T-helper 22 cell (primary cell): ENCODE measurements at places on chromosomes 4 and X.
A peak's percentile ranks its signal among the peaks of the same experiment; 100 is the strongest.

DNA sequence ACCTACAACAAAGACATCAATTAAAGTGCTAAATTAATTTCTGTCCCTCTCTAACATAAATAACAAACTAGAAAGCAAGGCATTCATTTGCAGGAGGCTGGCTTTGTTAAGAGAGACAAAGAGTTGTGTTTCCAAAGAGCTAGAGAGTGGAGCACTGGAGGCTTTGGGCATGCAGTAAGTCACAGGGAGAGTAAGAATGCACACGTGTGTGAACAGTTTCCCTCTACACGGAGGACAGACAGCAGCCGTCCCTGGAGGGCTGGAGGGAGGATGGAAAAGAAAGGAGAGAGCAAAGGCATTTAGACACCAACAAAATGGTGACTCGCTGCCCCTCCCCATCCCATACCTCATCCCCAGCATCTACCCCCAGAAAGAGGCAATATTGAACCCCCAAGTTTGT, 20.4 kb upstream of the DCHS2 start:
- DNase-seq, result no peak

- DNase-seq, result no peak
Observed at GRCh38 chr4:6527259-6527658, 47.7 kb upstream of the MAN2B2 start.

DNA sequence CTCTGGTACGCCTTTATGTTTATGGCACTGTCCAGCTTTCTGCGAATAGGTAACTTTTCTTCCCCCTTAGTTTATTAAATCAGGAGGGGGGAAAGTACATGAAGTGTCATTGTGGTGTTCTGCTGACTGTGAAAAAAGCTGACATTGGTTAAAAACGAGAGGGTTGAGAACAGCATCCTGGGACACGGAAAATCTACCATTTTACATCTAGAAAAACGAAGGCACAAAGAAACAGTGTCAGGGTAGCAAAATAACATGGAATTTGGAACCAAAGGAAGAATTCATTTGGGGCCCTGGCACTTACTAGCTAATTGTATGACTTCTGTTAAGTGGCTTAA, 1.2 kb upstream of the AMOT start:
- no peak for DNase-seq

GRCh38 chr4:126794363-126794762, 838.4 kb upstream of the INTU start:
- no peak for DNase-seq

- no peak for DNase-seq
Observed at GRCh38 chrX:86014421-86014820, 32.9 kb downstream of the CHM start.

DNA sequence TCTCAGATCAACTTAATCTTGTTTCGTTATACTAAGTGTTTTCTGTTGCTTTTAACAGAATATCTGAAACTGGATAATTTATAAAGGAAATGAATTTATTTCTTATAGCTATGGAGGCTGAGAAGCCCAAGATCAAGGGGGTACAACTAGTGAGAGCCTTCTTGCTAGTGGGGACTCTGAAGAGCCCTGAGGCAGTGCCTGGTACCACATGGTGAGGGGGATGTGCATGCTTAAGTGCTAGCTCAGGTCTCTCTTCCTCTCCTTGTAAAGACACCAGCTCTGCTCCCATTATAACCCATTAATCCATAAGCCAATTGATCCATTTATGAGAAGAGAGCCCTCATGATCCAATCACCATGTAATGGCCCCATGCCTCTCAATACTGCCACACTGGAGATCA, 17.9 kb downstream of the COX18 start:
- DNase-seq, result no peak

- peak; percentile 5 for DNase-seq
Observed at GRCh38 chrX:119516157-119516702, 48.0 kb downstream of the SLC25A5 start.

- DNase-seq, result no peak
Observed at GRCh38 chr4:85784947-85785346, 310.0 kb downstream of the ARHGAP24 start.

DNA sequence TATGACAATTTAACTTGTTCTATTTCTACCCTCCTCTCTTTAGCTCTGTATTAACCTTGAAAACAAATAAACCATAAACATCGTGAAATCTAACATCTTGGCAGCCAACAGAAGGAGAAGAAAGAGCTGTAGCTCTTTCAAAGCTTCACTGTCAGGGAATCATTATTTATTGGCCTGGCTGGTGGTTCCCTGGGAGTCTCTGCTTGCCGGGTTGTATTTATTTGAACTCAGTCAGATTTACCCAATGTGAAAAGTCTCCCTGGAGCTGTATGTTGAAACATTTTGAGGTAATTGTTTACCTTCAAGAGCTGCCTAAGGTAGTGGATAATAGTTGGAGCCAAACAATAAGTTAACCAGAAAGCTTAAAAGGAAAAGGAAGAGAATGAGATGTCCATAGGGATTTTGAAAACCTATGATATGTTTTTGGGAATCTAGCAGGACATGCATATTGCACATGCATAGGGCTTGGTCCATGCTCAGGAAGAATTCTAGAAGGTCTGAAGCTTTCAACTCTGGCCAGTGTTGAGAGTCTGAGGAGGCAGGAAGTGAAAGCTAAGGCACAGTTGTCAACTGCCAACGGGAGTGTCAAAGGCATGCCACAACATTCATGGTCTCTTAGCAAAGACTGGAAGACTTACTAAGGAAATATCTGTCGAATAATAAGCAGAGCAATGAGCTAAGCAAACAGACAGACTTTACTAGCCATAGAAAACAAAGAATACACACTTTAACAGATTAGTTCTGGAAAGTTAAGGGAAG, 621.6 kb downstream of the PCDH7 start:
- DNase-seq, result no peak

DNA sequence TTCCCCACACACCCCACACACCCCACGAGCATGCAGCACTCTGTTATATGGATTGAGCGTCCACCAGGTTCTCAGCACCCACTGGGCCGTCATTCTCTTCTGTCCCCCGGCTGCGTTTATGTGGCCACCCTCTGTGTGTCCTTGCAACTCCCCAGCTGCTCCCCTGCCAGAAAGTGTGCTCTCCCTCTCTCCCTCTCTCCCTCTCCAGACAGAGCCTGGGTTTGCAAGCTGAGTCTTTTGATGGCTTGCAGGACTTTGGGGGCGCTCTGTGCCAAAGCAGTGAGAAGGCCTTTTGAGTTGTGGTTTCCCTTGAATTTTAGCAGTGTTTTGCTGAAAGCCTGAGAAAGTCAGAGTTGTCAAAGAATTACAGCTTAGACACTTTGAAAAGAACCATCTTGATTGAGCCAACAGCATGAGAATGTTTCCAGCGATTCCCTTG, 173.5 kb downstream of the DCLK2 start:
- no peak for DNase-seq

- no peak for DNase-seq
Observed at GRCh38 chr4:70190579-70190978, 4.9 kb upstream of the ODAM start.

DNA sequence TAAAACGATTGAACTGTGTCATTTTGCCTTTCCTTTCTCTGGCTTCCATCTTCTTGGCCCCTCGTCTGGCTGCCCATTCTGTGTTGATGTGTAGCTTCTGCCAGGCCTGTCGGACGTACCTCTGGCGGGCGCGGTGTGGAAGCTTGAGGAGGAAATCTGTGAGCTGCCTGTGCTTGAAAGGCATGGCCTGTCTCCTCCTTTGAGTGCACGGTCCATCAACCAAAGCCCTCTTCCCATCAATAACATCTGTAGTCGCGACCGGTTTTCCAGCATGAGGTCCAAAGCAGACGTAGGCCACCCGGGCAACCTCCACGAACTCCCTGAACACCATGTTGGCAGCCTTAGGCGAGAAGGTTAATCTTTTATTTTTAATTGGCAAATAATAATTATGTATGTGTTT, 202.7 kb downstream of the CRLF2 start:
- no peak for DNase-seq

- no peak for DNase-seq
Observed at GRCh38 chrX:49246541-49246940, 11.3 kb downstream of the CCDC22 start.

- no peak for DNase-seq
Observed at GRCh38 chr4:85722807-85723206, 247.9 kb downstream of the ARHGAP24 start.

DNA sequence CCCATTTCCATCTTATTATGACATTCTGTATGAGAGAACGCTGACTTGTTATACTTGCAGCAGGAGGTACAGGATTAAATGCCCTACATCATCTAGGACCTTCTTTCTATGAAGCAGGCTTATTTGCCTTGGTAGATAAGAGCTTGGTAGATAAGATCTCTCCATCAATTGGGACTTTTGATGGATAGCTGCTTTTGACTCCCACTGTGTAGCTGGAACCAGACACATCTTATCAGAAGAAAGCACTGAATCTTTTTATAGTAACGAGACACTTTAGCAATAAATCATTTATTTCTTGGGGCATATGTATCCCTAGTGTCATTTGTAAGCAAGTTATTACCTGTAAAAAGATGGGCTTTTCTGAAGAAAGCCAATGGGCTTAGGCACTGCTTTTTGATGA, 613.9 kb downstream of the TECRL start:
- DNase-seq, result no peak

DNA sequence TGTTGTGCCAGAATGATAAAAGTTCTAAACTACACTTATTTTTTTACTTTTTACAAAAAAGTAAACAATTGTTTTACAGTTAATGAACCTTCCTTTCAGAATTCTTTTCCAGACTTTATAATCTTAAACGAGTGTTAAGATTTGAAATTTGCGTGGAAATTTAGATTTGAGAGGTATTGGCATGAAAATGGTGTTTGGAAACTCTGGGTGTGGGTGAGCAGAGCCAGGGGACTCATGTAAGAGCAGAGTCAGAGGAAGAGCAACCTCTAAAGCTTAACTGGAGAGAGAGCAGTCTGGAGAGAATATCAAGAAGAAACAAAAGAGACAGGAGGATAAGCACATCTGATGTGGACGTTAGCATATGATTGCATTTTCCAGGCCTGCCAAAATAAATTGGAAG, 48.2 kb downstream of the MMRN1 start:
- DNase-seq, result no peak

- DNase-seq, result no peak
Observed at GRCh38 chr4:1900087-1900433, 28.9 kb downstream of the NSD2 start.

DNA sequence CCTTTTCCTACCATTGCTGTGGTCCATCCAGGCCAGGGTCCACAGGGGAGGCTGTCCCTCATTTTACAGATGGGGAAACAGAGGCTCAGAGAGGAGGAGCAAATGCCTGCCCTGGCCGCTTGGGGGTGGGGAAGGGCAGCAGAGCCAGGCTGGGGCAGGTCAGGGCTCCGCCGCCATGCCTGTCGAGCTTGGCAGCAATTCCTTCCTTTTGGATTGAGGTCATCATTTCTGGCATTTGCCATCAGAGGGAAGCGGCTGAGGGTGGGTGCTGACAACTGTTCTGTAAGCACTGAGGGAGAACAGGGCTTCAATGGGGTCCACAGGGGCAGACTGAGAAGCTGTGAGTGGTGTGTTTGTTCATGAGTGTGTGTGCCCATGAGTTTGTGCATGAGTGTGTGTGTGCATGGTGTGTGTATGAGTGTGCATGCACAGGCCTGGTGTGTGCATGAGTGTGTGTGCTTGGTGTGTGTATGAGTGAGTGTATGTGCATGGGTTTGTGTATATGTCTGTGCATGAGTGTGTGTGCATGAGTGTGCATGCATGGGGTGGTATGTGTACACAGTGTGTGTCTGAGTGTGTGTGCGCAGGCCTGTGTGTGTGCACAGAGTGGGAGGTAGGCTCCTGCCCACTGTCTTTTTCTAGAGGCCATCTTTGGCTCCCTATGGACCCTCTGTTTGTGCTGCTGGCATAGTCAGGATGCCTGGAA, 115.2 kb downstream of the SORCS2 start:
- DNase-seq, result no peak

GRCh38 chr4:8001564-8002355, 62.1 kb upstream of the AFAP1 start:
- no peak for DNase-seq

DNA sequence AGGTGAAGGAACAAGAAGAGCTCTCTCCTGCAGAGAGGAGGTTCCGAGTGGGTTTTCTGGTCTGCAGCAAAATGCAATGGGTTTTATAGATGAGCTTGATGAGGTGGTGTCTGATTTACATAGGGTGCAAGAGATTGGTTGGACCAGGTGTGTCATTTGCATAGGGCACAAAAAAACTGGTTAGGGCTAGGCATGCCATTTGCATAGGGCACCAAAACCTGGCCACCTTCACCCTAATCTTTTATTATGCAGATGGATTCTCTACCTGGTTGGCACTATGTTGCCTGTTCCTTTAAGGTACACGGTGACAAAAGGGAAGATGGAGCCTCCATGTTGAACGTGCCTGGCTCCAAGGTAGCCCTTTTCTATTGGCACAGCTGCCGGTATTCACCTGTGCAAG, 94.5 kb upstream of the PRKX start:
- DNase-seq, result no peak

GRCh38 chr4:36870121-36870520, 374.4 kb upstream of the NWD2 start:
- DNase-seq, result no peak

DNA sequence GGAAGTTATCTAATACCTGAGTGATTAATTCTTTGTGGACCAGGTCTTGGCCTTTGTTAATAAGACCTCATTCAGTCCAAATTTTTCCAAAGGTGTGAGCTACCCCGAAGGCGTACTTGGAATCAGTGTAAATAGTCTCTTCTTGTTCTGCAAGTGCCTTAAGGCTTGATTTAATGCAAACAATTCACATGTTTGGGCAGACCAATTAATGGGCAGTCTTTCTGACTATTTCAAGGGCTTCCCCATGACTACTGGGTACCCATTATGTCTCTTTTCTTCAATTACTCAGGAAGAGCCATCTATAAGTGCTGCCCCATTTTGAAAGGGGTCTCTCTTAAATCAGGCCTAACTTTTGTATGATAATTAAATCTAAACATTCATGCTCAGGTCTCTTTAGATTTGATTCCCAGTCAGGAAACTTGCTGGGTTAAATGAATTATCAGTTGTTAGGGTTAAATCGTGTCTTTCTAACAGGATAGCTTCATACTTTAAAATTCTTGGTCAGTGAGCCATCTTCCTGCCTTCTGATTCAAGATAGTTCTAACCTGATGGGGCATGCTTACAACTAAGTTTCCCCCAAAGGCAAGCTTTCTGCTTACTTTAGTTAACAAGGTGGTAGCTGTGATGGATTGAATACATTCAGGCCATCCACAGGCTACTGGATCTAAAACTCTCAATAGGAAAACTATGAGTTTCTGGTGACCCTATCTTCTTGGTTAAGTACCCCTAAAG, 179.6 kb downstream of the CCNG2 start:
- no peak for DNase-seq

DNA sequence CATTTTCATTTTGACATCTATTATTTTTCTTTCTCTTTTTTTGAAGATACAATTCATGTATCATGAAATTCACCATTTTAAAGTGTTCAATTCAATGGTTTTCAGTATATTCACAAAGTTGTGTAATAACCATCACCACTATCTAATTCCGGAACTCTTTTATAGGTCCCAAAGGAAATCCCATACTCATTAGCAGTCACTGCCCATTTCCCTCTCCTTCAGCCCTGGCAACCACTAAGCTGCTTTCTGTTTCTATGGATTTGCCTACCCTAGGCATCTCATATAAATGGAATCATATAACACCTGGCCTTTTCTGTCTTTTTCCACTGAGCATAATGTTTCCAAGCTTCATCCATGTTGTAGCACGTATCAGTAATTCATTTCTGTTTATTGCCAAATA, 3.2 kb upstream of the FGF2 start:
- no peak for DNase-seq

GRCh38 chr4:76657443-76657842, 222.4 kb downstream of the SHROOM3 start:
- no peak for DNase-seq
